K562 (cell line): ENCODE measurements at places on chromosomes 4 and X. TPM values are rescaled to one million over a fixed set of nuclear protein-coding genes. Genes with fewer than 3 reads are reported as not detected.

- peak; percentile 23 for DNase-seq
These were observed 56.1 kb downstream of the FAM193A start for GRCh38 chr4:2592572-2592971.

DNA sequence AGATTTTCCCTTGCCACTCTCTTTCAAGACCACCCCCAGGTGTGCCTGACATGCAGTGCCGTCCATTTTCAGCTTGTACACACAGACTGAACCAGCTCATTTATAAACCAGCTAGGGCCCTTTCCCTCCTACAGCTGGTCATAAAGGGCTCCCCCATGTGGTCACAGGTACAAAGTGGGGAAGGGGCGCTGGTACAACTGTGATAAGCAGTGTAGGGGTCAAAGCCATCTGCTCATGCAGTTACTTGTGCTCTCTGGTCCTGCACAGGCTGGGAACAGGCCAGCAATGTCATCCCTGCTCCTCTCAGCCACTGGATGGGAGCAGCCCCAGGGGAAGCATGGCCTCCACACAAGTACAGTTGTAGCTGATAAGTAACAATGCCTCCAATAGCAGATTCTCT lies 20.6 kb downstream of the GABRQ start:
- DNase-seq = no peak

GRCh38 chr4:89140168-89140759 lies 28.9 kb downstream of the TIGD2 start:
- no peak for DNase-seq

DNA sequence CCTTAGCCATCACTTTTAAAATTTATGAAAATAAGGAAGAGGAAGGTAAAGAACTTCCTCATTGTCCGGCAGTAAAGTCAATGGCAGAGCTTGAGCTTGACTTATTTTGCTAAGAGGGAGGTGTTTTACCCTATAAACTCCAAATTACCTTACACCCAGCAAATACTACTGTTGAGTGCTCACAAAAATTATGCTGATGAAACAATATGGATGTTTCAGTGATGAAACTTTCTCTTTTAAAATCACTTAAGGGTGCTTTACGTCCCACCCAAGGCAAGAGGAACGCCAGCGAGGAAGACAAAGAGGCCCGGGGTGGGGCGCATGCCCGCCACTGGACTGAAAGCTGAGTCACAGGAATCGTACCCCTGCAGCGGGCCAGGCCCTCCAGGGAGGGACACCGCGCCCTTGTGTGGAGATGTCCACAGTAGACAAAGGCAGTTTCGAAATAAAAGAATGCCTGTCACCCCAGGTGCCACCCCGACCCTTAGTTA lies 560 bp upstream of the TMSB4X start:
- peak; percentile 73 for DNase-seq

- DNase-seq = no peak
These were observed 72.7 kb upstream of the EDNRA start for GRCh38 chr4:147408189-147408588.

DNA sequence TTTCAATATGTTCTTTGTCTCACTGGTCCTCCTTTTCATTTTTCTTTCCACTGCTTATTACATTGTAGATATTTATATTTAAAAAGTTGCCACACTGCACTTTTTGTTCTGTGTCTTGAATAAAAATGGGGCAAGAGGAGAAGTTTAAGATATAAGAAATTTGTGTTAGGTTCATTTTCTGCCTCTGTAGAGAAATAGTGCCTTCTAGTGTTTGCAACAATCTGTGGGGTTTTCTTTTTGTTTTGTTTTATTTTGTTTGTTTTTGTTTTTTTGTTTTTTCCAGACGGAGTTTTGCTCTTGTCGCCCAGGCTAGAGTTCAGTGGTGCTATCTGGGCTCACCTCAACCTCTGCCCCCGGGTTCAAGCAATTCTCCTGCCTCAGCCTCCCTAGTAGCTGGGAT lies 20.1 kb upstream of the SMIM14 start:
- DNase-seq = no peak

DNA sequence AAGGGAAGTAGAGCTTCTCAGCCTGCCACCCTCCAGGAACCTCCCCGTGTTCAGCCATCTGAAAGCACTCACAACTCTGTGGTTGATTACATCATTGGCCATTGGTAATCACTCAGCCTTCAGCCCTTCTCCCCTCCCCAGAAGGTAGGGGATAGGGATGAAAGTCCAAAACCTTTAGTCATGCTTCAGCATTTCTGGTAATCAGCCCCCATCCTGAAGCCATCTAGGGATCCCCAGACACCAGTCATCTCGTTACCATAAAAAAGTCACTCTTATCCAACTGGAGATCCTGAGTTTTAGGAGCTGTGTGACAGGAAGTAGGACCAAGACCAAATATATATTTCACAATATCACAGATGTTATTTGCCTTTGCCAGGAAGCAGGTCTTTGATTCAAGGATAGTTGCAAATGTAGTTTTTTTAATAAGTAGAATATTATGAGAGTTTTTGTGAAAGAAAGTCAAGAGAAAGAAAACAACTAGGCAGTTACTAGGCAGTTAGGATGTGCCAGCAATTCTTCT lies 364.6 kb upstream of the NOCT start:
- DNase-seq = no peak

DNA sequence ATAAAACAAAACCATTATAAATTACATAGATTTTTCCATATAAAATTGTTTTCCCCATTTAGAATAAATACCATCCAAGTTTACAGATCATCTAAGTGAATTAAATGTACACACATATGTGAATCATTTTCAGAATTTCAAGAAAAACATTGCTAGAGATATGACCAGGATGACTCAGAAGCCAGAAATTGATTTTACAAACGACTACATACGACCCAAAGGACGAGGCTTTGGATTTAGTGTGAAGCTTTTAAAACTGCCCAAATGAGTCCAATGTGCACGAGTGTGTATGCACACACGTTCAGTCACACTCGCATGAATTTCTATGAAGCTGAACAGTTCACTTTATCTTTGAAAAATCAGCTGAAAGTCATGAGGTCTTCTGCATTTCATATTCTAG lies 37.9 kb downstream of the MFAP3L start:
- no peak for DNase-seq

- no peak for DNase-seq
These were observed 258.5 kb upstream of the GIMD1 start for GRCh38 chr4:106627051-106627450.

DNA sequence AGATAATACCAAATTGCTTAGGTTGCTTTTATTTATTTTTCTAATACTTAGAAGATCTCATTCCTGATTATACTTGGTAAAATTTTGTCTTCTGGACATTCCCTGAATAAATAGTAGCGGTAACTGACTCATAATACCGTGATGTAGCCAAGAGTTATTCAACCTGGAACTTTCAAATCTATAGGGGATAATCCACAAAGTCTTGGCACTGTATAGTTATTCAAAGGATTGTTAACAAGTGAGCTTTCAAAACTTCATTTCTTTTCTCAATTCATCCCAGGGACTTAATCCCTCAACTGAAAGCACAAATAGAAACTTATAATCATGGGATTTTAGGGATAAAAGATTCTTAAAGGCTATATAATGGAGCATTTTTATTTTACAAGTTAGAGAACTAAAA lies 1383.3 kb downstream of the FAM133A start:
- no peak for DNase-seq

GRCh38 chr4:155703486-155704247 lies 37.0 kb downstream of the GUCY1A1 start:
- DNase-seq = no peak

GRCh38 chr4:1547856-1548826 lies 136.0 kb downstream of the FAM53A start:
- DNase-seq = no peak

GRCh38 chrX:66633541-66633940 lies 5.3 kb downstream of the EDA2R start:
- no peak for DNase-seq

- no peak for DNase-seq
These were observed 121.8 kb downstream of the SPCS3 start for GRCh38 chr4:176441594-176441993.

DNA sequence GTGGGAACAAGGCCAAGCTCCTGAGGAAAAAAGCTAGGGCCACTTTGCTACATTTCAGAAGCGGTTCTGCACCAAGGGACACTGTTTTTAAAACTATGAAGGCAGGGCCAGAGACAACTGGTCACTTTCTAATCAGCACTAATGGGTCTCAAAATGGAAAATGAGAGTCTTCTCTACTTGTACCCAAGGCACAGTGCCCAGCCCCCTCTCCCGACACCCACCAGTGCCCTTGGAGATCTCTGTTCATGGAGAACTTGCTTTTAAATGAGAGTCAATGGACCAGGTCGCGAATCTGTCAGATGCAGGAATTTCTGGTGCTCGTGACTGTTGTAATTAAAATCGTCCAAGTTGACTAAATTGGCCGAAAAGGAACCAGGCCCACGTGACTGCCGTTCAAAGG lies 591.6 kb downstream of the BCOR start:
- no peak for DNase-seq

- no peak for DNase-seq
These were observed 90.5 kb upstream of the CCDC160 start for GRCh38 chrX:134146493-134146892.

DNA sequence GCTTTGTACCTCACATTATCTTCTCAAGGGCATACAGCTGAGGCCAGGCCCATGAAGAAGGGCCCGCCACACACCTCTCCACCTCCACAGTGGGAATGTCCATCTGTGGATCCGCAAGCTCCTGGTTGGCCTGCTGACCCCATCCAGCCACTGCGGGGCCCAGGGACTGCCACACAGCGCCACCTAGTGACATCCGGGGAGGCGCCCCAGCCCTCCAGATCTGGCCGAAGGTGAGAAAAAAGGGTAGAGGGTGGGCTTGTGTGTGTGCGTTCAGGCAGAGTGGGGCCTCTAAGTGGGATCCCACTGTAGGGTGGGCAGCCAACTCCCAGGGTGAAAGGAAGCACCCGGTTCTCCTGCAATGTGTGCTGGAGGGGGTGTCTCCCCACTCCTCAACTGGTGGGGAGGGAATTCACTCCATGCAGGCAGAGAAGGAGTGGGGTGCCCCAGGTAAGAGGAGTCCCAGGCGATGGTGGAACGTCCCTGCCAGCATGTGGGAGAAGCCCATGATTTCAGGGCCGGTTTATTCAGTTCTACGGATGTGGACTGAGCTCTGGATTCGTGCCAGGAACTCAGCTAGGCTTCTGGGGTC lies 117.3 kb downstream of the ENPP6 start:
- peak; percentile 71 for DNase-seq

DNA sequence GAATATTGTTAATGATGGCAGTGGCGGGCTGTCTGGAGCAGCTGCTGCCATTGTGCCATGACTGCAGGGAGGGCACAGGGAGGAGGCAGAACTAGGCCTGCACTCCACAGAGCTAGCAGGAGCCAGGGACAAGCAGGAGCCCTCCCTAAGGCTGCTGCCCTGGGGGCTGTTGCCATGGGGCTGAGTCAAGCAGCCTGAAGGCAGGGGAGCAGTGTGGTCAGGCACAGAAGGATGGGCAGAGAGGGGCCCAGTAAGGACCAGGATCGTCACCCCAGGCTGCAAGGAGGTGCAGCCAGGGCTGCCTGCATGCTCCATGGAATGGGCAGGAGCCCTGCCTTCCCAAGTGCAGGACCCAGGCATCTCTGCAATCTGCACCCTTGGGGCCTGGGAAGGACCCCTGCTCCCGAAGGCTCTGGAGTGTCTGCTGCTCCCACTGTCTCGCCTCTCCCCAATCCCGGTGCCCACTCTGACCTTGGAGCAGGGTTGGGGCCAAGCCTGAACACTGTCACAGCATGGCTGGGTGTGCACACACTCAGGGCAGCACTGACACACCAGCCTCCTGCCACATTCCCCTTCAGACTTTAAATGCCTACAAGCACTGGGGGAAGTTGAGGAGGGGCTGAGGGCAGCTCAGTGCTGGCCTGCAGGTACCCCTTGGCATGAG lies 98.3 kb upstream of the GALNTL6 start:
- DNase-seq = no peak

GRCh38 chr4:41744572-41745291 lies 3.8 kb downstream of the PHOX2B start:
- no peak for DNase-seq

DNA sequence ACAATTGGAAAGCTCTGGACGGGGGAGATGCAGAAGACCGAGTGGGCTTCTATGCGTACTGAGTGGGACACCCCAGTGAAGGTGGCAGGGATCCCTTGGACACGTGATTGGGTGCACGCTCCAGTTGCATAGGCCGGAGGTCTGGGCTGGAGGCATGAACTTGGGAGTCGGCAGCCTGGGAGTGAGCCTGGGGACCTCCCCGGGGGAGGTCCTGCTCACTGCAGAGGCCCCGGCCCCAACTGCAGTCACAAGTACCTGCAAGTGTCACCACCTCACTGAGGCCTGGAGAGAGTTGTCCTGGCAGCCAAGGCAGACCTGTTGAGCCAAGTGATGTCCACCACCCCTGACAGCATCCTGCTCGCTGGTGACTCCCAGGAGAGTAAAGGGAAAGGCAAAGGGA lies 49.3 kb upstream of the HMX1 start:
- no peak for DNase-seq

- DNase-seq = no peak
These were observed 108.1 kb downstream of the MID1 start for GRCh38 chrX:10512258-10512657.

GRCh38 chrX:103157496-103158316 lies 57.2 kb upstream of the BEX4 start:
- peak; percentile 60 for DNase-seq

GRCh38 chr4:20487852-20488251 lies 212.4 kb upstream of the PACRGL start:
- no peak for DNase-seq

GRCh38 chr4:173230062-173230461 lies 61.5 kb downstream of the GALNT7 start:
- no peak for DNase-seq

- DNase-seq = no peak
These were observed 96.1 kb downstream of the PHKA2 start for GRCh38 chrX:18887825-18888212.

GRCh38 chr4:76897536-76898384 lies at the start of gene SOWAHB:
TSS of gene SOWAHB (minus strand) at chr4:76898144. CDS start at chr4:76897849, 295 bp downstream.
- DNase-seq = no peak

DNA sequence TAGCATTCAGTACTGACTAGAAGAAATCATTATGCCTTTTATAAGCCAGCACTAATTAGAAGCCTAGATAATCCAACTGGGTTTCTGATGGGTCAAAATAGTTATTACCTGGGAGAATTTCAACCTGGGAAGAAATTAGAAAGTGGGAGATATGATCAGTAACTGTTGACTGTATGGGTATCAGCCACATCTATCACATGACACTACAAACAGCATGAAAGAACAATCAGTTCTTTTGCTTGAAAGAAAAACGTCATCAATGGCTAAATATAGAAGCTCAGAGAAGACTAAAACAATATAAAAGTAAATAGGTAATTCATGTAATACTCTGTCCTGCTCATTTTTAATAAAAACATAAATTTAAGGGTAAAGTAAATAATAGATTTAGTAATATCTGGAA lies 145.1 kb downstream of the CAMK2D start:
- no peak for DNase-seq

SMAD1 gene
- not detected in 2 replicates for total RNA-seq

PNMA6F gene
- total RNA-seq = not detected in 2 replicates

MAP7D2 gene
- 0.07 TPM in 1 of 2 replicates, not detected in the other for total RNA-seq

FAAH2 gene
- 0.38 and 0.47 TPM in 2 replicates for total RNA-seq

PNMA6A gene
- 6.3 and 6.9 TPM in 2 replicates for total RNA-seq

PRRG1 gene
- 4.2 and 4.9 TPM in 2 replicates for total RNA-seq

NALF2 gene
- not detected in 2 replicates for total RNA-seq

TMPRSS11F gene
- 0.09 TPM in 1 of 2 replicates, not detected in the other for total RNA-seq

MAGEC3 gene
- total RNA-seq = not detected in 2 replicates

SPOCK3 gene
- not detected in 2 replicates for total RNA-seq

SORBS2 gene
- total RNA-seq = 0.29 and 1.1 TPM in 2 replicates

GABRG1 gene
- total RNA-seq = 0.22 and 0.42 TPM in 2 replicates
